Stimulated activated CD4-positive, alpha-beta T cell treated with anti-CD3 and anti-CD28 coated beads, TNF-alpha, amount 100 ng/mL, for 1 hour (primary cell): ENCODE measurements at places on chromosomes 6 and 20.

GRCh38 chr6:75855052-75855451 lies 106.0 kb downstream of the MYO6 start:
- no peak for DNase-seq

GRCh38 chr6:145506565-145506964 lies 228.8 kb downstream of the EPM2A start:
- DNase-seq: no peak

GRCh38 chr20:61576372-61576771 lies 324.3 kb downstream of the CDH4 start:
- no peak for DNase-seq

GRCh38 chr20:48065833-48066232 lies 280.6 kb upstream of the SULF2 start:
- no peak for DNase-seq

GRCh38 chr6:49497304-49497703 lies 2.4 kb upstream of the GLYATL3 start:
- no peak for DNase-seq

GRCh38 chr6:170175644-170176135 lies 115.2 kb downstream of the DLL1 start:
- no peak for DNase-seq

DNA sequence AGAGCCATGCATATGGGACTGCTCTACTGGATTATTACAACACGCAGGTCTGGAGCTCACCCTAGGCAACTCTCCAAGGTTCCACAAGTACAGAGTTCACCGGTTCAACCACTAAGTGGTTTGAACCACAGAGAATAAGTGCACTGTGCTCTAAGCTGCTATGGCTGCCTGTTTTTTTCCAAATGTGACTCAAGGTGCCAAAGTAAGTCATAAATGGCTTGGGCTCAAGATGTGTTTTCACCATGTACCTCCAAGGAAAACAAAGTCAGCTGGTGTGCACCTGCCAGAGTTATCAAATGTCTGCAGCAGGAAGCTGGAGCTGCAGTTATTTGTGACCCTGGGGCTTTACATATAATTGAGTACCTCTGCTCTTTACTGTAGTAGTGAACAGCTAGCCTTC lies 76.7 kb downstream of the PREP start:
- DNase-seq: no peak

GRCh38 chr6:20870493-20870892 lies 336.2 kb downstream of the CDKAL1 start:
- DNase-seq: no peak

- DNase-seq: no peak
Measured at GRCh38 chr6:51323056-51323455, 504.4 kb downstream of the TFAP2B start.

DNA sequence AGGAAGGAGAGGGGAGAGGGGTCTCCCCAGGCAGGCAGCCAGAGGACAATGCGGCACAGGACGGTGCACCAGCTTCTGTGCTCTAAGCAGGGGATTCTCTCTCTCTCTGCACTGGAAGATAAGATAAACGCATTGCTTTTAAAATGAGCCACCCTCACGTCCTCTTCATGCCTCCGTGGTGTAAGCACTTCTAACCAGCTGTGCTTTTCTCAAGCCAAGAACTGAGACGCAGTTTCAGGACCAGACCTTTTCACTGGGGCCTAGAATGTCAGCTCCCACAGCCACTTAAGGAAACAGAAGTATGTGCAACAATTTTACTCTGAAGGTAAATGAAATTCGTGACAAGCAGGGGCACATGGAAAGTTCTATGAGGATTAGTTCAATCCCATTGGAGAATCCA lies 82.4 kb downstream of the PSMB1 start:
- DNase-seq: no peak

DNA sequence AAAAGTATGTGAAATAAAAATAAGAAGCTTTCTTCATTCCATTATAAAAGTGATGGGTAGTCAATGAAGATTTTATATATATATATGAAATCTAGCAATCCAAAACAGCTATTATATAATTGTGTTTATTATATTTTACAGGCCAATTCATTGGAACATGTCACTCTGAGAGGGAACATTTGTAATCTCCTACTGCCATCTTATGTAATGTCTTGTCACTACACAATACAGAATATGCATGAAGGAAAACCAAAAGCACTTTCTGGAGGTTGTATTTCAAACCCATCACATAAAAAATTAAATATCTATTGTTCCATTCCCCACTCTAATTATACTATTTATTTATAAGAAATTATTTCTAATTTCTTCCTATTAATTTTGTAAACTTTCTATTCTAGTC lies 31.5 kb upstream of the IRAK1BP1 start:
- DNase-seq: no peak

DNA sequence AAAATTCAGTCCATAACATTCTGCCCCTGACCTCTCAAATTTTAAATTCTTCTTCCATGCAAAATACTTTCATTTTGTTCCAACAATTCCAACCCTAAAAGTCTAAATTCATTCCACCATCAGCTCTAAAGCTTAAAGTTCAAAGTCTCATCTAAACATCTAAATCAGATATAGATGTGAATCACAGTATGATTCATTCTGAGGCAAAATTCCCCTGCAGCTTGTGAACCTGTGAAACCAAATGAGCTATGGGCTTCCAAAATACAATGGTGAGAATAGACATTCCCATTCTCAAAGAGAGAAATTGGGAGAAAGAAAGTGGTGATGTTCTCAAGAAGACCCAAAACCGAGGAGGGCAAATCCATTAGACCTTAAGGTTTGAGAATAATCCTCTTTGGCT lies 309.8 kb downstream of the HIVEP2 start:
- no peak for DNase-seq

DNA sequence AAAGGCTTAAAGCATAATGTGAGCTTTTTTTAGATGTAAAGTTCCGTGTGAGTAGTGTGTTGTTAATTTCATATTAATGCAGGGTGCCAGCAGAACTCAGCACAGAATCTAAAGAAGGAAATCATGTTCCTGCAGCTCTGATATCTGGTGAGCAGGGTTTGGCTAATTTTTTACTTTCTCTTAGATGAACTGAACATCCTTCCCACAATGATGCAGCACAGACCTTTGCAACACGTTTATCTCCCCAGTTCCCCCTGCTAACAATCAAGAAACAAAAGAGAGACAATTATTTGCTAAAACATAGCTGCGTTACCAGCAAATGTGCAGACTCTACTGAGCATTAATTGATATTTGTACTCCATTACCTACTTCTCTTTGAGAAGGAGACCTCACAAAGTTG lies 39.1 kb upstream of the ATXN1 start:
- no peak for DNase-seq

DNA sequence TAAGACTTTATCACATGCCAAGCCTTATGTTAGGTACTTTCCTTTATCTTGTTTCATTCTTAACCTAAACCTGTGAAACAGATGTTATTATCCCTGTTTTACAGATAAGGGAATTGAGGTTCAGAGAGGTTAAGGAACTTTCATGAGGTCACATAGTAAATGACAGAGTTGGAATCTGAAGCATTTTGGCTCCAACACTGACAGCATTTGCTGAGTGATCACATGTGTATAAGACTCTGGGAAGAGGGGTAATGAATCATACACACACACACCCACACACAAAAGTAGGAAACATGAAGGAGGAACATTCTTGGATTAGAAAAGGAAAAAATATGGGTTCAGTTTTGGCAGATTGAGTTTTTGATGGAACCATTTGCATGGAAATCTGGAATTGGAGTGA lies 212.5 kb downstream of the GJA1 start:
- DNase-seq: no peak

DNA sequence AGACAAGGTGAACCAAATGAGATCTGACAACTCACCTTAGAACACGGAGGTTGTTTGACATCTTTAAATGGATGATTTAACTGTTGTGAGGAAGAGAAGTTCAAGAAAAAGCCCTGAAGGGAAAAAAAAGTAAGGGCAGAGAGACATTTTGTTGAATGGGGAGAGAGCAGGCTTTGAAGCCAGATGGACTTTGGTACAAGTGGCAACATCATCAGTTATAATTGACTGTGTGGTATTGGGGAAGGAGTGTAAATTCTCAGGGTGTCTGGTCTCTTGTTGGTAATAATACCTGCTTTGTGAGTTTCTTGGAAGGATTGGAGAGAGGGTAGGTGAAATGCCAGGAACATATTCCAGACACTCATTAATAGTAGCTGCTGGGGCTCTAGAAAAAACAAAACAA lies 21.6 kb downstream of the OGFRL1 start:
- no peak for DNase-seq

DNA sequence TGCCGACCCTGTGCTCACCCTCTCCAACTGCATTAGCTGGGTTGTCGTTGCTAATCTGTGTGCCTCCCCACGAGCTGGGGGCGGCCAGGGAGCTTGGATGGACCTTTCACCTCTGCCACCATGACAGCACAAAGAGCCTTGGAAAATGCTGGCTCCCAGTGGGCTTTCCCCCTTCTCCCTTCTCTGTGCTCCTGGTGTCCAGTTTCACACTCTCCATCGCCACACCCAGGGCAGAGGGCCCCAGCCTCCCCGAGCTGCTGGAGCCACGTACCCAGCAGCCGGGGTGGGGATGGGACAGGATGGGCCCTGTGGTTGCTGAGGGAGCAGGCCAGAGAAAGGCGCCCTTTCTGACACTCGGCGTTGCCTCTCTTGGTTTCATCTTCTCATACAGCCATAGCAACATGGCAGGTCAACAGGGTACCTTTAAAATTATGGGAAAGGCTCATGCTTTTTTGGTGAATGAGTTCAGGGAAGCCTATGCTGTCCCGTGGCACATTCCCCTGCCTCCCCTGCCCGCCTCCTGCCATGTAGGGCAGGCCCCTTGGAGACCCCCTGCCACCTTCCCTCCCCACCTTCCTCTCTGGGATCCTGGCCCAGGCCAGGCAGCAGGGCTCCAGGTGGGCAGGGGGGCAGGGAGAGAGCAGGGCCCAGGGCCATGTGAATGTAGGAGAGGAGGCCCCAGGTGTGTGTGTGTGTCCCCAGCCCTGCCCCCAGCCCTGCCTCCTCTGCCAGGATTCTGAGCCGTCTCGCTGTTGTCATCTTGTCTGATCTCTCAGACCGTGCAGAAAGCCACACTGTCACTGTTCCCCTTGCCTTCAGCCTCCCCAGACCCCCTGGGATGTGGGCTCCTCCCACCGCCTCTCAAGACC lies 85.2 kb upstream of the CCDC167 start:
- no peak for DNase-seq

DNA sequence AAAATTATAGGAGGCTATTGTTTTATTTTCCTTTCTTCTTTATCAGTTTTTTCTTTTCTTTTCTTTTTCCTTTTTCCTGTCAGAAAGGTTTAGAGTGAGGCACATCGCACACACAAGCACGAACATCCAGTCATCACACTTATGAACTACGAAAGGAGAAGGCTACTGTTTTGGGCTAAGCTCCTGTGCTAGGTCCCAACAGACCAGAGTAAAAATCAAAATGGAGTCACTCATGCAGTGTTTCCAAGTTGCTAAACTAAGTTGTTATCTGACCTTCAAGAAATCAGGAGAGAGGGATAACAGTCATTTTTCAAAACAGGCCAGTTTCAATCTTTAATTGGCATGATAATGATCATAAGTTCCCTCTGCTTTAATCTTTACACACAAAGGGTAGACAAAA lies 93.6 kb downstream of the CD24 start:
- no peak for DNase-seq

GRCh38 chr20:56630086-56630493 lies 984 bp downstream of the TFAP2C start:
- DNase-seq: no peak

GRCh38 chr20:19232997-19233794 lies 20.8 kb downstream of the SLC24A3 start:
- no peak for DNase-seq

- no peak for DNase-seq
Measured at GRCh38 chr6:114276783-114277182, 66.0 kb downstream of the HS3ST5 start.

DNA sequence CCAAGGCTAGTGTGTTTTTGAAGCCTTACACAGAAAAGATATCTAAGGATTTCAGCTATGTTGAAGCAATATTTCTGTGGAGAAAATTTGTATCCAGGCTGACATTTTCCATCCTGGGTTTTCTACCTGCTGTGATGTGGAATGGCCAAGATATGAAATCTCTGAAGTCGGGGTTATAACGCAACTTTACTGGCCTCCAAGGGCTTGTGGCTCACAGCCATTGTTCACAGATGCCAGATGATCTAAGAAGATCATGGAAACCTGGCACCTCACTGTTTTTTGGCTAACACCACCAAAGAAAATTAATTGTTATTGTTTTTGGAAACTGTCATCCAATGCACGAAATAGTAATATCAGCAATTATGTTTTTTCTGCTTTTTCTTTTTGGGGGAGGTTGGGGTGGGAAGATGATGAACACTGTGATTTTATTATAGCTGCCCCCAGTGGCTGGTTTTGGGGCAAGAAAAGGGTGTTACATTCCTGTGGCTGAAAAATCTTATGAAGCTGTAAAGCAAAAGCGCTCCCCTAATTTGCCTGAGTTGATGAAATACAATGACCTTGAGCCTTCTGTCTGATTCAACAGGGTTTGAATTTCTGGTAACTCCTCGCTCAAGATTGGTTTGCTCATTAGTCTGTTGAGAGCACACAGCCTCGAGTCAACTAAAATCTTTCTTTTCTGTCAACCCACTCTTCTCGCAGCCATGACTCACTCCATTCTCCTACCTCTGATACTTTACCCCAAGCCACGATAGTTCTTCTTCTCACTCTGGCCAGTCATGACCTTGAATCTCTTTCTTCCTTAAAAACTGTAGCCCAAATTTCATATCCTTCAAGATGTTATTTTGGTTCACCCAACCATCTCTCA lies 236.7 kb downstream of the PAX1 start:
- DNase-seq: no peak

DNA sequence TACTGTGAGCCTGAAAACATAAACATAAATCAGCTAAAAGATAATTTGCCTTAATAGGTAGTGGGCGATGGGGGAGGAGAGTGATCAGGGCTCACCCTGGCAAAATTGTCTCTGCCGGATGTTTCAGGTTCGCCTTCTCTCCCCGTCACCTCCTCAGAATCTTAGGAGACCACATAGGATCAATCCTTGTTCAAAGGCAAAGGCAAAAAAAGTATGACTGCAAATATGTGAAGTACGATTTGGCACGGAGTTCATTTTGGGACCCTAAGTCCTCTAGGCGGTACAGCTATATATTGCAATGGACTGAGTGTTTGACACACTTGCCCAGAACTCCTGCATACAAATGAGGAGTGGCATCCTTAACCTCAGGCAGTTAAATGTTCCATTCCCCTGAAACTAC lies 649.2 kb upstream of the FLRT3 start:
- no peak for DNase-seq

DNA sequence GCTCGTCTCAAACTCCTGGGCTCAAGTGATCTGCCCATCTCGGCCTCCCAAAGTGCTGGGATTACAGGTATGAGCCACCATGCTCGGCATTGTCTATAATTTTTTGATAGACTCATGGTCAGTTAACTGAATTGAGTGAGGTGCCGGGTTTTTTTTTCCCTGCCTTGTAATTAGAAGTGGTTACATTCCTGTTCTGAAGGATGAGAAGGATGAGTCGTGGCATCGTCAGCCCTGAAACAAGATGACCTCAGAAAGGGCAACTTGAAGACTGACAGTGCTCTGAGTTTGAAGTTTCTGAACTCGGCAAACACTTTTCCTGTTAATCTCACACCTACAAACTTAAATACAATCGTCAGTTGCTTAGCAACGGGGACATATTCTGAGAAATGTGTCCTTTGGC lies 158.7 kb upstream of the PDE10A start:
- no peak for DNase-seq

- DNase-seq: no peak
Measured at GRCh38 chr6:119207971-119208725, 129.7 kb upstream of the FAM184A start.

GRCh38 chr6:12343440-12344162 lies 53.4 kb downstream of the EDN1 start:
- DNase-seq: no peak
